Naive thymus-derived CD8-positive, alpha-beta T cell (primary cell): ENCODE measurements at places on chromosomes 11 and 22. TPM values are rescaled to one million over a fixed set of nuclear protein-coding genes. Genes with fewer than 3 reads are reported as not detected.

DNA sequence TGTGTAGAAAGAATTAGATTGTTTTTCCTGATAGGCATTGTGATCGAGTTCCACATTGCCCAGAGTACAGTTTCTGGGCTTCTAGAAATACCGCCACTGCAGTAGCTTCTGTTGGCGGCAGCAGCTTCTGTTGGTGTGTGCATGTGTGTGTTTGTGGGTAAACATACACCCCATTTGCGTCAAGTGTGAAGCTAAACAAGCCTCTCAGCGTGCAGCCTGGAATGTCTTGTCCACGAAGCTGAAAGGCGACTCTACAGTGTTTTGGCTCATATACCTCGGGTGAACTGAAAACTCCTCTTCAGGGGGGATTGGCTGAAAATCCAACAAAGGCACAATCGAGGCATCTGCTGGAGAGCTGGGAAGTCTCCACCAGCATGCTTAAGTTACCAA is 112.0 kb upstream of the E2F8 start:
- peaks cover 43% of the 10 kb centered on the region for H3K27me3 ChIP-seq
- no peak for DNase-seq
- H3K4me3 ChIP-seq, result no peak overlapping the region

RNF214 gene
- 28.8 TPM for total RNA-seq

DNA sequence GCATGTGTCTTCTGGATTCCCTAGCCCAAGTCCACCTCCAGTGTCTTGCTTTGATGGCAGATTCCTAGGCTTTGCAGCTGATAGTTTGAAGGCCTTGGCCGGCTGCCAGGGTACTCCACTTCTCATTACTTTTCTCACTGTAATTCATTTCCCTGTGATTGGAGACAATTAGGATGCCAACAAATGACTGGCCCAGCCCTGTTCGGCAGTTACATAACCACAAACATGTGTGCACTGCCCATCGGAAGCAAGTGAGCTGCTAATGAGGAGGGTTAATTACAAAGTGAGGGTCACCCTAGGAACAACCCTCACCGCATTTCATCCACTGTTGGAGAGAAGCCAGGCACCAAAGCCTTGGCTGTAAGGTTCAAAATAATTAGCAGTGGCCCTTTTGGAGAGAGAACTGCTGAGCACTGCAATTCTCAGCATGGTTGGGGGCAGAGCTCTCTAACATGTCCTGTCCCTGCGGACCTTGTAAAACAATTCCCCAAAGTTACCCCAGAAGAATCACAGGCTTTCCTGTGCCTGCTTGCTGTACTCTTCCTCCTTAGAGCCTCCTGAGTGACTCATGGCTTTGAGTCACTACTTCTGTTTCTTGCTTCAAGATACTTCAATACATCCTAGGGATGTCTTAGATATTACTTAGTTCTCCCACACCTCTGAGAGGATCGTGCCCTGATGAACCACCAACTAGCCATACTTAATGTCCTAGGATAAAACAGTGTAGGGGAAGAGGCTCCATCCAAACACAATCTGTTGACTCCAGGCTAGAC is 109.7 kb upstream of the GALNT18 start:
- H3K4me3 ChIP-seq, result no peak overlapping the region
- no peak for DNase-seq
- H3K27ac ChIP-seq, result no peak overlapping the region
- H3K4me1 ChIP-seq, result no peaks in the 10 kb centered on the region
- H3K27me3 ChIP-seq, result peaks cover 5% of the 10 kb centered on the region

DNA sequence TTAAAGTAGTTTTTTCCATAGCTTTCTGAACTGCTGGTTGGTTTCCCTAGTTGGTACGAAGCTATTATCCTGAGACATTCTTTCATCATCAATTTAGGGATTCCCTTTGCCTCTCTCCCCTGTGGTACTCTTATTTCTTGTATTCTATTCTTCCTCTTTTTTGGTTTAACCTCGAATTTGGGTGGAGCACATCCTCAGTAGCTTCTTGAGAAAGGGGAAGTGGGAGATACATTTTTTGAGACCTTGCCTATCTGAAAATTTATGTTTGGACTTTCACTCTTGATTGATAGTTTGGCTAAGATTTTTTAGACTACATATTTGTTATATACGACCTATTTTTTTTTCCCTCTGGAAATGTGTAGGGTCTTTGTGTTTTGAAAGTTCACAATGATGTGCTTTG is 121.7 kb upstream of the ZBED5 start:
- no peaks in the 10 kb centered on the region for H3K36me3 ChIP-seq
- H3K4me3 ChIP-seq, result no peak overlapping the region
- no peak for DNase-seq
- H3K27ac ChIP-seq, result no peak overlapping the region

FTH1 gene
- 598 TPM for total RNA-seq

DNA sequence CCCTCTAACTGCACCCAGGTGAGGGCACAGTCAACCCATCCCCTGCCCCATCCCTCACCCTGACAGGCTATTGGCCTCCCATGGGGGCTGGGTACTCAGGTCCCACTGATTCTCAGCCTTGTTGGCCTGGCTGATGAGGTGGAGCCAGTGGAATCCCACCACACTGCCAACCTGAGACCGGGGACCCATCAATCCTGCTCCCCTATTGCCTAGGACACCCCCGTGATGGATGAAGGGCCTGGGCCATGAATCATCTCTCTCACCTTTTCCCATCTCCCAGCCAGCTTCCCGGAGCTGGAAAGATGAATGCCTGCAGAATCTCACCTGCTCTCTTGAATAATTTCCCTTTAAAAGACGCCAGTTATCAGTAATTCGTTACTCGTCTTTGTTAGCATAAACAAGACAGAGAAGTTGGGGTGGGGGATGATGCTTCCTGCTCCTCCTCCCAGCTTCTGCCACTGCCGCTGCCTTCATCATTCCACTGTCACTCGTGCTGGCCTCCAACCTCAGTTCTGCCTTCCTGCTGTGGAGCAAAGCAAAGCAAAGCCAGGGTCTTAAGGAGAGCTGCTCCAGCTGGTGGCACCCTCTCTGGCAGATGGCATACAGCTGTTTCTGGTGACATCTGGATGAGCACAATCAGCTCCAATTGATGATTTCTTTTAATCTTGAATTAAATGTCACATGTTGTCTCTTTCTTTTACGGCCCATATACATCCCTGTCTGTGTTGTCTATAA is 204.0 kb upstream of the NECTIN1 start:
- no peaks in the 10 kb centered on the region for H3K4me1 ChIP-seq
- no peak overlapping the region for H3K4me3 ChIP-seq
- no peak for DNase-seq
- peaks cover 51% of the 10 kb centered on the region for H3K27me3 ChIP-seq
- H3K36me3 ChIP-seq, result no peaks in the 10 kb centered on the region

OR51E2 gene
- total RNA-seq, result not detected

DNA sequence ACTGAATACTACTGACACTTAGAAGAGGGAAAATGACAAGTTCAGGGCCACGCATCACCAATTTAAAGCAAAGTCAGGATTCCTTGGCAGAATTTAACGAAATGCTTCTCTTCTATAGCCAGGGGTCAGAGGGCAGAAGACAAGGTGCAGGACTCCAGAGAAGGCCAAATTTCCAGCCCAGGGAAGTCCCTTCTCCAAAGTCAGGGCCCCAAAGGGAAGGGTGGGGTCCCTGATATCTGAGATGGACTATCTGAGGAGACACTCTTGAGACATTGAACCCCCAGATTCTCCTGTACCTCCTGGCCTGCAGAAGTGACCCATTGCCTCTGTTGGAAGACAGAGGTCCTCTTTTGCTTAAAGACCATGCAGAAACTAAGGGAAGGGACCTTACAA is 91.2 kb downstream of the RPS6KA4 start:
- no peaks in the 10 kb centered on the region for H3K36me3 ChIP-seq
- peaks cover 26% of the 10 kb centered on the region for H3K4me1 ChIP-seq
- peak overlapping the region; percentile 15 for H3K4me3 ChIP-seq
- DNase-seq, result no peak
- H3K27me3 ChIP-seq, result no peaks in the 10 kb centered on the region
- H3K27ac ChIP-seq, result no peak overlapping the region

- no peak overlapping the region for H3K4me3 ChIP-seq
- H3K36me3 ChIP-seq, result no peaks in the 10 kb centered on the region
- peaks cover 6% of the 10 kb centered on the region for H3K4me1 ChIP-seq
- no peak for DNase-seq
- peaks cover 44% of the 10 kb centered on the region for H3K27me3 ChIP-seq
These were observed 3.1 kb downstream of the SHANK2 start for GRCh38 chr11:71249301-71249700.

GRCh38 chr11:103988595-103988969 is 47.9 kb upstream of the DDI1 start:
- no peak overlapping the region for H3K27ac ChIP-seq
- DNase-seq, result no peak
- H3K4me1 ChIP-seq, result no peaks in the 10 kb centered on the region
- H3K36me3 ChIP-seq, result no peaks in the 10 kb centered on the region

- no peak overlapping the region for H3K27ac ChIP-seq
- no peak overlapping the region for H3K4me3 ChIP-seq
- H3K4me1 ChIP-seq, result no peaks in the 10 kb centered on the region
- no peaks in the 10 kb centered on the region for H3K36me3 ChIP-seq
- no peaks in the 10 kb centered on the region for H3K27me3 ChIP-seq
These were observed 51.5 kb downstream of the LHFPL7 start for GRCh38 chr22:24894998-24895397.

DNA sequence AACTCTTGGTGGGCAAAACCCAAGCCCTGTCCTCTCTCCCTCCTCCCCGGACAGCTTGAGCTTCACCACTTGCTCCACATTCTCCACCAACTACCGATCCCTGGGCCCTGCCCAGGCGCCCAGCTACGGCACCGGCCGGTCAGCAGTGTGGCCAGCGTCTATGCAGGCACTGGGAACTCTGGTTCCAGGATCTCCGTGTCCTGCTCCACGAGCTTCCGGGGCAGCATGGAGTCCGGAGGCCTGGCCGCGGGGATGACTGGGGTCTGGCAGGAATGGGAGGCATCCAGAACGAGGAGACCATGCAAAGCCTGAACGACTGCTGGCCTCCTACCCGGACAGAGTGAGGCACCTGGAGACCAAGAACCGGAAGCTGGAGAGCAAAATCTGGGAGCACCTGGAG is 68.9 kb upstream of the RTL6 start:
- H3K4me3 ChIP-seq, result no peak overlapping the region
- H3K27ac ChIP-seq, result no peak overlapping the region
- DNase-seq, result no peak
- H3K27me3 ChIP-seq, result no peaks in the 10 kb centered on the region

GRCh38 chr11:96196181-96196662 is 146.8 kb downstream of the MAML2 start:
- no peak for DNase-seq
- H3K27me3 ChIP-seq, result no peaks in the 10 kb centered on the region
- no peak overlapping the region for H3K27ac ChIP-seq
- peaks cover 45% of the 10 kb centered on the region for H3K36me3 ChIP-seq

C11orf87 gene
- not detected for total RNA-seq

GRCh38 chr11:85572056-85572455 is 55.1 kb downstream of the DLG2 start:
- no peak overlapping the region for H3K27ac ChIP-seq
- H3K4me1 ChIP-seq, result no peaks in the 10 kb centered on the region
- no peak overlapping the region for H3K4me3 ChIP-seq
- DNase-seq, result no peak
- H3K27me3 ChIP-seq, result peaks cover 25% of the 10 kb centered on the region

DNA sequence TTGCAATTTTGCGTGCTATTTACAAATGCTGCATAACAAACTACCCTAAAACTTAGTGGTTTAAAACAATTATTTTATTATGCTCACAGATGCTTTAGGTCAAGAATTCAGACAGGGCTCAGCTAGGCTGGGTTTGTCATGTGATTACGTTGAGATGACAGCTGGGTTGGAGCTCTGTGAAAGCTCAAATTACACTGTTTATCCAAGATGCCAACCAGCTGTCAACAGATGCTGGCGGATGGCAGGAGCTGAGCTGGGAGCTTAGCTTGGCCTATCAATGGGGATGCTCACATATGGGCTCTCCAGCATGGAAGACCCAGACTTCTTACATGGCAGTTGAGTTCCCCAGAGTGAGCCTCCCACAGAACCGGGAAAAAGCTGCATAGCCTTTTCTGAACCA is 62.7 kb downstream of the STK33 start:
- H3K27ac ChIP-seq, result no peak overlapping the region
- no peaks in the 10 kb centered on the region for H3K27me3 ChIP-seq
- no peaks in the 10 kb centered on the region for H3K4me1 ChIP-seq
- no peak overlapping the region for H3K4me3 ChIP-seq

DNA sequence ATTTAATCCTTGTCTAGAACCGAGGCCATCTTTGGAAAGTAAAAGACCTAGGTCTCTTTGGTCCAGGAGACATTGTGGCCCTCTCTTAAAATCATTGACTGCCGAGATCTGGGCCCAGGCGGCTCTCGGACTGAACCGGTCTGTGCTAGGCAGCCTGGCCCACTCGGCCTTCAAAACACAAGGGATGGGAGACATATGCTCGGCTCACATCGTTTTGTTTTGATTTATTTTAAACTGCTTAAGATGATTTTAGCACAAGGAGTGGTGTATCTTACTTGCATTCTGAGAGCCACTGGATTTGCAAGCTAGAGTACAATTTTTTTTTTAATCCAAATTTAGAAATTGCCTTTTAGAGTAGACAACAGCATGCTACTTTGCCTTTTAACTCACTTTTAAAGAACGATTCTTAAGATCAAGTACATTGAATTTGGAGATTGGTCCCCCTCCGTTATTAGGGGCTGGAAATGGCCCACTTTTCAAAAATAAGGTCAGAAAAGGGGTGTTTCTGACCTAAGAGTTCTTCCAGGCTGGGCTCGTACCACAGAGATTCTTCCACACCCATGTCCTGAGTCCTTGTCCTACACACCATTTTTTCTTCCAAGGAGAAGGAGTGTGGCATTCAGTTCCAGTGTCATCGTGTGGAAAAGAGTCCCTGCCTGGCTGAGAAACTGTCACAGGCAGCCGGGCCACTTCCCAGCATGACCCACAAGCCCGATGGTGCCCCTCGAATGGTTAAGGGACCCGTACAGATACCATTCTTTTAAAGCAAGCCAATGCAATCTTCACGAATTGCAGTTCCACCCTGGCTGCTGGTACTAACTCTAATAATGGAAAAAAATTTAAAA is 80.5 kb upstream of the WNT7B start:
- no peaks in the 10 kb centered on the region for H3K27me3 ChIP-seq
- H3K27ac ChIP-seq, result peak overlapping the region; percentile 73
- H3K4me3 ChIP-seq, result peak overlapping the region; percentile 63

GRCh38 chr22:25083807-25084200 is 115.9 kb upstream of the CRYBB3 start:
- H3K27me3 ChIP-seq, result no peaks in the 10 kb centered on the region
- no peaks in the 10 kb centered on the region for H3K36me3 ChIP-seq
- H3K27ac ChIP-seq, result no peak overlapping the region
- peaks cover 38% of the 10 kb centered on the region for H3K4me1 ChIP-seq
- H3K4me3 ChIP-seq, result no peak overlapping the region

RGL4 gene
- total RNA-seq, result 15.2 TPM

- peak overlapping the region; percentile 89 for H3K27ac ChIP-seq
- H3K4me3 ChIP-seq, result peak overlapping the region; percentile 81
- no peak for DNase-seq
These were observed 26.8 kb downstream of the LIF start for GRCh38 chr22:30219668-30220278.

CECR2 gene
- 0.10 TPM for total RNA-seq
